ENCODE measurements at places on chromosomes 5 and 9.
A peak's percentile ranks its signal among the peaks of the same experiment; 100 is the strongest.

DNA sequence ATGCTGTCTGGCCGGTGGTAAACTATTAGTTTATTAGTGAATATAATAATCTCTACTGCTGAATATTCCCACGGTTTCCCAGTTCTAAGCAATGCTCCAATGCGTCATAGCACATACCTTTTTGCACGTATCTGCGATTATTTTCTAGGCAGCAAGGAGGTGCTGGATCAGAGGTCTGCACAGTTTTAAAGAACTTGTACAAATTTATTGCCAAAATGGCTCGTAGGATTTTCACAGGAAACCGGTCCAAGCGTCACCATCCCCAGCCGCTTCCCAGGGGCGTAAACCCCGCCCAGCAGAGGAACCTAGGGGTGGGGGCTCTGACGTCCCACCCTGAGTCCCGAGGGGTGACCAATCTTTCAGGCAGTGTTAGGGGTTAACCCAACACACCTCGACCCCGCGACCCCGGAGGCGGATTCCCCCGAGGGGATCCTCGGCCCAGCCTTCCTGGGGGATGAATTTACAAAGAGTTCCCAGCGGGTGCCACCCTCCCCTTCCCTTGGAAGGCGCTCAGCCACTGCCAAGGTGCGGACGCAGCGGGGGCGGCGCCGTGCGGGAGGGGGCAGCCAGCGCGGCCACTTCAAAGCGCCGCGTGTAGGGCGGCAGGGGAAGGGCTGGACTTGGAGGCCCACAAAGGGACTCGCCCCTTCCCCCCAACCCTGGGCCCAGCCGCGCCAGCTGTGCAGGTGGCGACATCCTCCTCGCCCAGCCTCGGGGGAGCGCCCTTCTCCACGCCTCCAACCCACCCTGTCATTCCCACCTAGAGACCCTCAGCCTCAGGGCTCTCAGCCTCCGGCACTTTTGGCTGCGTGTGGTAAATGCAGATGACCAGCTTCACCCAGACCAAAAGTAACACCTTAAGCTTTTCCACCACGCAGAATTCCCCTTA is 43.5 kb upstream of the TCF7 start:
- DNase-seq = no peak

- no peak for DNase-seq
Observed at GRCh38 chr5:136811551-136811950, 446.2 kb upstream of the TRPC7 start.

DNA sequence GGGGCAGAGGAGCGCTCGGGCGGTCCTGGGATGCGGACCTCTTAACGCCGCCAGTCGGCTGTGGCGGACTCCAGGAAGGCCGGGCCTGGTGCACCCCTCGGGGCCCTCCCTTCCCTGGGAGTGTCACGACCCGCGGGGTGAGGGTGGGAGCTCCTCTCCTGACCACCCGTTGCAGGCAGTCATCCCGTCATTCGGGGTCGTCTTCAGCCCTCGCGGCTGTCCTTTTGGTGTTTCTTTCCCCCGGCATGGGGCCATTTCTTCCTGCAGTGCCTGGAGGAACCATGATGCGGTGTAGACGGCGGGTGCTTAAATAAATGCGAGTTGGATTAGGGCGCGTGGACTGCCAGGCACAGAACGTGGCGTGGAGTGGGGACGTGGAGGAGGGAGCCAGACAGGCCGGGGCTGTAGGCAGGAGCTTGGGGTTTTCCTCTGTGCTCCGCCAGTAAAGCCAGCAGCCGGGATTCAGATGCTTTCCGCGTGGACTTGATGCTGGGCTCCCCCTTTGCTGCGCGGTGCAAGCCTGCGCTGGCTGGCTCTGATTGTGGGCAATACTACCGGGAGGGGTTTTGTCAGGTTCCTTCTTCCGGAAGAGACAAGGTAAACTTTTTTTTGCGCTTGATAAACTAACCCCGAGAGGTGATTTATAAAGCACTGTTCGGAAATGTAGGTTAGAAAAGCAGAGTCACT is 868 bp downstream of the KDM4C start:
- DNase-seq = peak; percentile 69

DNA sequence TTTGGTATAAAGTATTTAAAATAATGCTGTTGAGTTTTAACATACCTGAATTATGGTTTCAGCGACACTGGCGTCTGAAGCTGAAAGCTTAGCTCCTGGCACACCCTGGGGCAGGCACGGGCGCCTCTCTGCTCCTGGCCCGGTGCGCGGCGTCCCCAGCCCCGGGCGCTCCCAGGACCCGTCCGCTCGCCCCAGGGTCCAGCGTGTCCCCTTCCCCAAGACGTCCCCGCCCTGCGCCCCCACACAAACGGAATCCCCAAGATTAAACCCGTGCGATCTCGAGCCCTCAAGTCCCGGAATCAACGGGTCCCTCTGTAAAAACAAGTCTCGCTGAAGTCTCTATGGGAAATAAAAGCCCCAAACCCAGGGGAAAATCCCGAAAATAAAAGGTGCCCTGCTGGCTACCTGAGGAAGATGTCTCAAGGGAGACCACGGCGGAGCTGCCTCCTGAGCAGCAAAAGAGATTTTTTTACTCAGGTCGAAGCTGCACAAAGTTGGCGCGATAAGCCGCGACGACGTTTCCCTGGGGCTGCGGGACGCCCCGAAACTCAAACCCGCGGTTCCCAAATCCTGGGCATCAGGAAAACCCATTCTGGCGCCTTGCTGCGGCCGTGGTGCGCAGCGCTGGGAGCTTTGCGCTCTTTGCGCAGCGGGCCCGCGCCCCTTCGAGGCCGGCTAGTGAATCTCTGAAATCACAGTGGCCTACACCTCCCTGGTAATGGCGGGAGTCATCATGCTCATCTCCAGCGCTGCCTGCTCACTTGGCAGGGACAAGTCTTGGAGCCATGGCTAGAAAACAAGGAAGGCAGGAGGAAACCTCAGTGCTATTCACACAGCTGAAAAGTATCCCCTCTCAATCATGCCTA is 6.3 kb upstream of the IFNA8 start:
- DNase-seq = no peak

DNA sequence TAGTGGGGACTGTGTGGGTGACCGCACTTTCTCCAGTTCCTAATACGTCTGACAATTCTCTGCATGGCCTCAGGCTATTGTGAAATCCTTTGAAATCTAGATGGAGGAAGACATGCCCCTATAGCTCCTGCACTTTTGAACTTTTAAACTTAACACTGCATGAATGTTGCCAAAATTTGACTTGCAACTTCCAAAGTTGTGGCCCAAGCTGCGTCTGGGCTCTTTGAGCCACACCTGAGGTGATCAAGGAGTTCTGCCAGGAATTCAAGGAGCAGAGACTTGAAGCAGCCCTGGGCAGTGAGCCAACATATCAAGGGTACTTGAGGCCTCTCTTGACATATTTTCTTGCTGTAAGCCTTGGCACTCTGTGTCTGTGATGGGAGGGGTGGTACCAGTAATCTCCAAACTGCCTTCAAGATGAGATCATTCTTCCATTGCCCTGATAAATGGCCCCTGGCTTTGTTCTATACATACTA is 1336.1 kb upstream of the CDH9 start:
- peak; percentile 70 for DNase-seq

DNA sequence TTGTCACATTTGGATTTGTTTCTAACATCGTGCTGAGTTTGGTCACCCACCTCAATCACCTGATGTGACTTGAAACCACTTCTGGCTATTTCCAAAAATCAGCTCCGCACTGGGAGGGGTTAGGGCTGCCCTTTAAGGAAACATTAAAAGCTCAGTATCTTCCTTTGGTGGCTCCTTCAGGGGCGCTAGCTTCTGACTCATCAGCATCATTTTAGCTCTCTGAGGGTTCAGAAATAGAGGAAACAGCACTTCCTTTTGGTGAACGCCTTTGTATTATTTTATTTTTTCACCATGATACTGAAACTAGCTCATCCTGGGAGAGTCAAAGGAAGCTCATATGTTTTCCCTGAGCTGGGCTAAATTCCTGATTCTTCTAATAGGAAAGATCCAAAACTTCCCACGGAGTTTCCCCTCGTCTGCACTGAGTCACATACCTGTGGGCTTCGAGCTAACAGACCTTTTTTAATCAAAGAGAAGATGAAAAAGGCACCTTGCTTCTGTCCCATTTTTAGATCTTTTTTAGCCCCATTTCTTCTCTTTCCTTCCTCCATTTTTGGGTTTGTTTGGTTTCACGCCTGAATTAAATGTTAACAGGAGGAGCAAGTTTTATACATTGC is 48.2 kb downstream of the ROPN1L start:
- no peak for DNase-seq

GRCh38 chr5:110255194-110255593 is 471.3 kb downstream of the TMEM232 start:
- no peak for DNase-seq

GRCh38 chr5:95803271-95804148 is 19.0 kb downstream of the GLRX start:
- no peak for DNase-seq

GRCh38 chr9:70987986-70988385 is 133.4 kb downstream of the TRPM3 start:
- DNase-seq = no peak

GRCh38 chr5:30926218-30926617 is 267.3 kb upstream of the CDH6 start:
- no peak for DNase-seq

DNA sequence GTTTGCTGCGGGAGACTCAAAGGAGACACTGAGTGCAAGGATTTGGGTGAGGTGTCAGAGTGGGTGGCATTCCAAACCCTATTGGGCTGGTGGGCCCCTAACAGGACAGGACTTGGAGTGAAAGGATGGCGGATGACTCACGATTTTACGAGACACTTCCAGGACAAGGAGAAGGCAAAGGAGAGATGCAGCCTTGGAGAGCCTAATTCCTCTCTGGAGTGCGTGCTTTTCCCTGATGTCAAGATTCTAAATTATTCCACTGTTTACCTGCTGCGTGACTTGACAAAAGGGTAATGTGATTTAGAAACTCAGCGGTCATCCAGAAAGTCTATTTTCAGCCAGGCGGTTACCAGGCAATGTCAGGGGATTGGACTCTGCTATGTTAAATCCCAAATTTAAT is 41.6 kb upstream of the CD180 start:
- DNase-seq = no peak

DNA sequence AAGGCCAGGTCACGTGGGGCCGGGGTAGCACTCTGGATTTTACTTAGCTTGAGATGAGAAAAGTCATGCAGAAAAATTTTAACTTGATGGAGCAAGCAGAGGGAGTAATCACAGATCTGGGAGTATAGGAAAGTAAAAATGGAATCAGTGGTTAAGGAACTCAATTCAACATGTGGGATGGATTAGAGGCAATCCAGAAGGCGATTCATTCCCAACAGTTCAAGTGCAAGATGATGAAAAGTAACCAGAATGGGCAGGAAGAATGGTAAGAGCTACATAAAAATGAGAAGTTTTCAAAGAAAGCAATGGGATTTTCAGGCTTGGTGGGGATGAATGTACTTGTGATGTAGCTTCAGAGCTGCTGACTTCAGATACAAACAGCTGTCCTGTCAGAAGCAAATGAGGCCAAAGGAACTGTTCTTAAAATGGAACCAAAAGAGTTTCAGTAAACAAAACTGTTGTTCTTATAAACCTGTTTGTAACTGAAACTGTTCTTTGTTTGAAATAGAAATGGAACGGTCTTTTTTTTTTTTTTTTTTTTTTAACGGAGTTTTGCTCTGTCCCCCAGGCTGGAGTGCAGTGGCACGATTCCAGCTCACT is 5.6 kb upstream of the SEC24A start:
- no peak for DNase-seq

GRCh38 chr9:120531683-120532300 is 48.2 kb downstream of the CDK5RAP2 start:
- no peak for DNase-seq

DNA sequence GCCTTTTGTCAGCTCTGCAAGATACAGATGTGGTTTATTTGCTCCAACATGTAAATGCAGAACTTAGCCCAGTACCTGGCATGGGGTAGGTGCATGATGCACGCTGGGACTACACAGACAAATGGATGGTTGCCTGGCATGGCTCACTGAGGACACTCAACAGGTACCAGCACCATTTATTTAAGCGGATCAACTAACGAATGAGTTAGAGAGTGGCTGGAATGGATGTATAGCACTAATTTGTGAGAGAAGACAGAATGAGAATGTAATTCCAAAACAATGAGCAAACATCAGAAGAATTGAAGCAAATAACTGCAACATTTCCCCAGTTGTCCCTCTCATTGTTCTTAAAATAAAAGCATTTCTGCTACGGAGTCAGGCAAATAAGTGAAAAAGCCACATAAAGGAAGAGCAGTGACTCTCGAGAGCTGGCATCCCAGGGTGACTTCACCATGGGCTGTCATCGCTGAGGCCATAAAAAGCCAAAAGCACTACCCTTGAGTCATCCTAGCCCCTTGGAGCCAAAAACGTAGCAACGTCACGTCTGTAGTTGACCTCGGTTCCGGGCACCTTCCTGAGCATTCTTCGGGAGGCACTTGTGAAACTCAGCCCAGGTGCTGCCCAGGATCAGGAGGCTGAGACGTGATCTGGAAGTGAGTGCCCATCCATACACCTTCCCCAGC is 290.3 kb downstream of the NSG2 start:
- DNase-seq = no peak

- no peak for DNase-seq
Observed at GRCh38 chr9:84829997-84830696, 160.6 kb downstream of the NTRK2 start.

DNA sequence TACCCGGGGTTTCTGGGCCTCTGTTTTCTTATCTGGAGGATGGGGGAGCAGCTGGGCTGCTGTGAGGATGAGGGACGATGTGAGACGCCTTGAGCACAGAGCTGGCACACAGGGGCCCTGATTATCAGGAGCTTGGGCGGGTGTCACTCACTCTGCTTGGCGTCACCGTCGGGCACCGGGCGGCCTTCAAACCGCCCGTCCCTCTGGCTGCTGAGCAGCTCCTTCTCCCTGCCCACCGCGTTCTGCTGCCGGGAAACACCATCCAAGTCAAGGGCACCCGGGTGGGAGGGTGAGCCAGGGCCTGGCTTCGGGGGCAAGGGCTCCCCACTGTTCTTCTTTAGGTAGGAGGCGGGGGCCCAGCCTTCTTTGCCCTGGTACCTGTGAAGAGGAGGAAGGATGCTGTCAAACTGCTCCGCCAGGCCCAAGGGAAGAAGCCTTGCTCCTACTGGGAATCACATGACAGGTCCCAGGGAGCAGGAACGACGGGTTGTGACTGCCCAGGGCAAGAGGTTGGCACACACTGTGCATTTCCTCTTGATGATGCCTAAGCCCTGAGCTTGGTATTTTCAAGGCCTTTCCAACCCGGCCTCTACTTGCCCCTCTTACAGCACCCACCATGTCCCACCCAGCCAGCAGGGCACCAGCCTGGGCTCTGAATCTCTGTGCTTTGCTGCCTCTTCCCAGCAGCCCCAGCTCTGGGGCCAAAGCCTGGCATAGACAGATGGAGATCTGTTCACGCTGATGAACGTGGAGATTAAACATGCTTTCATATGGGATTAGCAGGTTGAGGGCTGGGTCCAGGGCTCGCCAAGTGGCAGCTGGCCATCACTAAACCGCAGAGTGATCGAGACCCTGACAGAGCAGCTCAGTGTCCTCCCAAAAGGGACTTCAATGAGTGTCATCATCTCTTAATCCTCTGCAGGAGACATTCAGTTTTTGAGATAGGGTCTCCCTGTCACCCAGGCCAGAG is 66.9 kb upstream of the UBTD2 start:
- DNase-seq = peak; percentile 39

GRCh38 chr5:142901476-142902185 is 131.5 kb downstream of the ARHGAP26 start:
- no peak for DNase-seq

All from lower lobe of right lung (tissue), 2 donors.